Daoy (cell line): ENCODE measurements at places on chromosomes 1 and 21. TPM values are rescaled to one million over a fixed set of nuclear protein-coding genes. Genes with fewer than 3 reads are reported as not detected.

Gene USH2A
- under 0.01 TPM in 1 of 2 replicates, not detected in the other for total RNA-seq

Gene PRAMEF5
- not detected in 2 replicates for total RNA-seq

Gene NID1
- total RNA-seq: 5.8 and 7.6 TPM in 2 replicates

- peak; percentile 67 for DNase-seq
Observed at GRCh38 chr1:234478152-234478480, 863 bp downstream of the TARBP1 start.

DNA sequence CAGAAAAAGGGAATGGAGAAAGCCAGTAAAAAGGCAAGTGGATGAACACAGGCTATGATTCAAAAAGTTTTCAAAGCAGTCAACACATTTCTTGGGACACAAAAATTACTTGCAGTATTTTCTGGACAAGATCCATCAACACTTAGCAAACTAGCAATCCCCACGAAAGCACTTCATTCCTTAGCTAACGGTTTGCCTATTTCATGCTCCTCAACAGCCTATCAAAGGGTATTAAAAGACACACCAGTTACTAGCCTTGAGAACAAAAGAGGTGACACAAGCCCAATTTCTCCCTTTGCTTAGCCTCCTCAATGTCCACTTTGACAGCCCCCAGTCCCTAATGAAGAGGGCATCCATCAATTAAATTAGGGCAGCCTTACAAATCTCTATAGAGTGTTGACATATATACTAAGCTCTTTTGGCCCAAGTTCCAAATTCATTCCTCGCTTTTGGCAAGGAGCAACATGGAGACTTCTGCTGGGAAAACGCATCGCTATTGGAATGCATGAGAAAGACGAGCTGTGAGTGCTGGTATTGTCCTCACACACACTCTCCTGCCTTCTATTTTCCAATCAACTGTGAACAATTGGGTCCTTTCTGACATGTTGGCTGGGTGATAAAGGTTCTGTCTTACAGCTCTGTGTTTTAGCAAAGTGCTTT is 180.0 kb downstream of the TNR start:
- DNase-seq: no peak

- peak; percentile 52 for DNase-seq
Observed at GRCh38 chr21:43703035-43703880, 15.7 kb upstream of the PDXK start.

DNA sequence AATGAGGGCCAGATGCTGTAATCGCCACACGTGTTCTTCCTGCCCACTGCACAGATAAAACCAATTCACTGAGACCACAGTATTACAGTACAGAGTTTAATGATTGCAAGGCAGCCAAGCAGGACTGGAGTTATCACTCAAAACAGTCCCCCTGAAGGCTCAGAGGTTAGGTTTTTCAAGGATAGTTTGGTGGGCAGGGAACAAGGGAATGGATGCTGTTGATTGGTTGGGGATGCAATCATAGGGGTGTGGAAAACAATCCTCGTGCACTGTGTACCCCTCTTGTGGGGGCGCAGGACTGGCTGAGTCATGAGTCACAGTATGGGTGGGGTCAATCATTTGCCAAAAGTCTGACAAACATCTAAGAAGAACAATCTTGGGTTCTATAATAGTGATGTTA is 12.4 kb upstream of the USP1 start:
- peak; percentile 45 for DNase-seq

DNA sequence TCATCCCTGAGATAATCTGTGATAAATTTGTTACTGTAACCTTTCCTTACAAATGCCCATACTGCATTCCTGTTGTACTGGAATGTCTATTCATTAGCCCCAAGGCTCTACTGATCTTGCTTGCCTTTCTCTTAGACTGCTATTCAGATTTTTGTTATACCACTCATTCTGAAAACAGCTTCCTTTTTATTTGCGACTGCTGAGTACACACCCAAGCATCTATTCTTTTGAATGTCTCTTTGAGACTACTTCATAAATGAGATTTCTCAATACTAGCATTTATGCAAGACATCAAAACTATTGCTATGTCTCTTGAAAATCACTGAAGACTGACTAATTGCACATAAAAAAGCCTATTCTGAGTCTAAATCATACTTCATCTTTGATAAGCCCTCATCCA is 38.6 kb downstream of the DENND1B start:
- no peak for DNase-seq

DNA sequence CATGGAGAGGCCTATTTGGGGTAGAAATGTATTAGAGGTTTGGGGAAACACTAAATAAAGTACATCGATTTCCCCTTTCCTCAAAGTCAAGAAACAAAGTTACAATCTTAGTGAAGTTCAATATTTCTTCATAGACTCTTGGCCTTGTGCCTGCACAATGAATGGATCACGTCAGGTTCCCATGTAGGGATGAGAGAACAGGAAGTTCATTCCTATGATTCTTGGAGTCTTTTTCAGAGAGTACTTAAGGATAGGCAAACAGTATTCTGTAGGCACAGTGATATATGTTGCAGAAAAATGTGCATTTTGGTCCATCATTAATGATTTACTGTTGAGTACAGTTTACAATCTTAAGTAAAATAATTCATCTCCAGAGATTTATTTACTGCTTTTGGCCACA is 275.5 kb downstream of the RGS7 start:
- no peak for DNase-seq

GRCh38 chr1:235441159-235441685 is 63.0 kb downstream of the B3GALNT2 start:
- DNase-seq: no peak

- peak; percentile 59 for DNase-seq
Observed at GRCh38 chr21:25638660-25639550, at the start of gene JAM2. TSS of gene JAM2 (plus strand) at chr21:25639258. CDS start at chr21:25639822, 564 bp downstream.

GRCh38 chr1:227941509-227942020 is 6.2 kb downstream of the WNT9A start:
- no peak for DNase-seq
